ENCODE measurements at places on chromosomes 2 and 18.

DNA sequence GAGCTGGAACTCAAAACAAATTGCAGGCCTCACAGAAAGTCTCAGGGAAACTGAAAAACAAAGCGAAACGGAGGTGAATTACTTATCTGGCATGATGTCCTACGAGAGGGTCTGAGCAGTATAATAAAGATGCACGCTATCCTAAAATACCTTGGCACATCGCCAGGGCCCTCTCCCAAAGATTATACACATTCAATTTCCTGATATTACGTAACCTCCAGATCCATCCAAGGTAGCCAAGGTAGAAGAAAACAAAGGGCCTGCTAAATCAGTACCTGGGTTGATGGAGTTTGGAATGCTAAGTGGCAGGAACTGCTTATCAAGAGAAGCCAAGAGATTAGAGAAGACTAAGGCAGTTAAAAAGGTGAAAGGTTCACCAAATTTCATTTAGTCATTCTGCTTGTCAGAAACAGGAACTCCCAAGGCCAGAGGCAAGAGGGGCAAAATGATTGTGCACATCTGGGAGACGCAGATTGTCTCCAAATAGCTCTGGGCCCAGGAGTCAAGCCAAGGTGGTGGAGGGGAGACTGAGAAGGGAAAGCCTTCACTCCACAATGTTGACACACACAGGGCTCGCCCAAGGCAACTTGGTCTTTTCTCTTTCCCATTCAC, 236.8 kb upstream of the ATP5MC3 start:
- DNase-seq = no peak

DNA sequence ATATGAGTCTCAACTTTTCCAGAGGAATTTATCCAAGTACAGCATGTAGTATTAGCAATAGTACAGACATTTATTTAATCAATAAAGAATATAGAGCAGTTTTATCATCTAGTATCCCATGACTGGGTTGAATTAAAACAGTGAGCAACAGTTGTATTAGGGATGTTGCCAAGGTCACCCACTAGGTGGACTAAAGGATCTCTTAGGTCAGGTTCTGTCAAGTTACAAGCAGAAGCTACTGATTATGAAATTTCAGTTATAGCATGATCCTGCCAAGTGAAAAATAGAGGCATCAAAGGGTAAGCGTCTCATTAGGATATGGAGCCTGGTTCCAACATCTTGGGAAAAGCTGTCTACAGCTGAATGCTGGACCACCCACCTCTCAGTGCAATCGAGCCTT, 52.1 kb upstream of the LAPTM4A start:
- DNase-seq = no peak

DNA sequence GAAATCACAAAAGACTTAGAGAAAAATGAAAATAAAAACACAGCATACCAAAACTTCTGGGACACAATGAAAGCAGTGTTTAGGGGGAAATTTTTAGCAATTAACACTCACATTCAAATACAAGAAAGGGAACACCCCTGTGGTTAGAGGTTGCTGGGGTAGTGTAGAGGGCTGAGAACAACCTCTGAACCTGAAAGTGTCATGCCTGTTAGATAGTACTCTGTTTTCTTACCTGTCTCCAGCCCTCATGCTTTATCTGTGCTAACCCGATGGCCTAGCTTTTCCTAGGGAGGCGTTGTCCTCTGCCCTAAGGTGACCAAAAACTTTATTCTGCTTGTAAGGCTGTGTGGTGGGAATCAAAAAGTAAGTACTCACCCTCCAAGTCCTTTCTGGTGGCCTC, 122.6 kb upstream of the OTX1 start:
- DNase-seq = no peak

DNA sequence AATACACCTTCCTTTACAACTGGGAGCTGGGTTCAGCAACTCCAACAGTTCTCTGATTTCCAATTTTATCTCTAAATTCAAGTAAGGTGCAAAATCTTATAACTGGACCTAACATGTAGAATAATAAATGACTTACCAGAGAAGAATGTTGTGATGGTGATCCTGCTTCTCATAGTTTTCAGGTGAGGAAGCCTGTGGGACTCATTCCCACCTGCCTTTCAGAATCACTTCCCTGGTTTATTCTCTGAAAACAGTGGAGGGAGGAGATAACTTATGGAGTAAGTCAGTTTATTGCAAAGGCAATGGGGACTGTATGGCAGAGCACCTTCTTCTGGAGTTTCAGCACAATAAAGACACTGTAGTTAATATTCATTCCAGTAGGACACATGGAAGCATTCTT, 1188.2 kb upstream of the FAM98A start:
- DNase-seq = no peak

- DNase-seq = no peak
Measured at GRCh38 chr2:58620896-58621295, 379.8 kb upstream of the FANCL start.

GRCh38 chr2:20314562-20315501, 35.8 kb downstream of the PUM2 start:
- DNase-seq = no peak

- no peak for DNase-seq
Measured at GRCh38 chr18:51097021-51097822, 67.2 kb downstream of the SMAD4 start.

DNA sequence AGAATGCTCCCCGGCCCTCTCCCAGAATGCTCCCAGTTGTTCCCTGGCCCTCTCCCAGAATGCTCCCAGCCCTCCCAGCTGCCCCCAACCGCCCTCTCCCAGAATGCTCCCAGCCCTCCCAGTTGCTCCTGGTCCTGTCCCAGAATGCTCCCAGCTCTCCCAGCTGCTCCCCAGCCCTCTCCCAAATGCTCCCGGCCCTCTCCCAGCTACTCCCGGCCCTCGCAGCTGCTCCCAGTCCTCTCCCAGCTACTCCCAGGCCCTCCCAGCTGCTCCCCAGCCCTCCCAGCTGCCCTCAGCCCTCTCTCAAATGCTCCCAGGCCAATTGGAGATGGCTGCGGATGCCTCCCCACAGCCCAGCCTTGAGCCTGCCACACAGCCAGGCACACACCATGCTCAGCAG, 31.1 kb downstream of the BIN1 start:
- no peak for DNase-seq

- DNase-seq = no peak
Measured at GRCh38 chr2:30272761-30273573, 41.6 kb downstream of the LBH start.

DNA sequence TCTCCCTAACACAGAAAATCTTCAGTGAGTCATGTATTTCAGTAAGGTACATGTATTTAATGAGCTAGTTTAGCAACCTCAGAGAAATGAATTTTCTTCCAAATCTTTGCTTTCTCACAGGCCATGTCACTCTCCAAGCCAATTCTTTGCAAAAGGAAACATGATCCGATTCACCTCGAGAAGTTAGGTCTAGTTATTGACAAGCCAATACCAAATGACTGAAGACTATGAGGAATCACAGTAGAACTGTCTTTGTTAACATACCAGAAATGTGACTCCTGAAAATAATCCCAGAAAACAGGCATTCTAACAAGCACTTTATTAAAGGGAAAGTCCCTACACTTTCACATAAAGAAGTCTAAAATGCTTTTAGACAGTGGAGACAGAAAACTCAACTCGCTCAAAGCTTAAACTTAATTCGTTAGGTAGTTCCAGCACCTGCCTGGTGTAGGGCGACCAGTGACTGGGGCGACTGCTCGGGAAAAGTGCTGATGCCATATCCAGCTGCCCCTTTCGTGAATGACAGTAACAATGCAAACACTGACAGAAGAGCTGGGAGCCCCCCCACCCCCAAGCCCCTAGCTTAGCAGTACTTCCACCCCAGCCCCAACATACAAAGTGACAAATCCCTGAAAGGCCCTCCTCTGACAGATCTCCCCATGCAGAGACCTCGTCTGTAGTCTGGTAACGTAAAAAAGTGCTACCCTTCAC, 1.8 kb downstream of the MEMO1 start:
- no peak for DNase-seq

GRCh38 chr18:42053188-42053781, 98.3 kb downstream of the PIK3C3 start:
- peak; percentile 58 for DNase-seq

GRCh38 chr18:59801576-59801975, 98.2 kb upstream of the PMAIP1 start:
- no peak for DNase-seq

DNA sequence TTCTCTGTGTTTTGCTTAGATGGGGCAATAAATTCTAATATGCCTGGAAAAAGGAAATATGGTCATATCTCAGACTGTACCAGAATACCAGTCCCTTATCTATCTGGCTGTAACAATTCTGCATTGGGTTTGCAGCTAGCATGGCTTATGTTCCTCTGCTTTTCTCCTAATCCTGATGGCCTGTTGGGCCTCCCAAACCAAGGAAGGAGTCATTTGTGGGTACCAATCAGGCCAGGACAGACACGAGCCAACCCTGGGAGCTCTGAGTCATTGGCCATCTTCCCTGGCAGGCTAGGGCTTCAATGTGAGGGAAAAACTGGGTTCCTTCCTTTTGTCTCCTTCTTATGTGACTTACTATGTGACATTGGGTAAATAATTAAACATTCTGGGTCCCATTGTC, 12.0 kb downstream of the SMARCAL1 start:
- no peak for DNase-seq

- DNase-seq = no peak
Measured at GRCh38 chr18:6537475-6537874, 122.8 kb upstream of the L3MBTL4 start.

DNA sequence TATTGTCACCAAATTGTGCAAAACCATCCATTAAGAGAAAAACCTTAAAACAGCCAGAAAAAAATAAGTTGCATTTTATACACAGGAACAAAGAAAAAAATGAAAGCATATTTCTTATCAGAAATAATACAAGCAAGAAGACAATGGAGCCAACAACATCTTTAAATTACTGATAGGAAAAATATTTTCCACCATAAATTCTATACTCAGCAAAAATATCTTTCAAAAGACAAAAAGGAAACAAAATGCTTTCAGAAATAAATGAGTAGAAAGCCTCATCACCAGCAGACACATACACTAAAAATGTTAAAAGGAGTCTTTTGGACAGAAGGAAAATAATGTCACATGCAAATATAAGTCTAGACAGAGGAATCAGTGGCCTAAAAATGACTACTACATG, 106.4 kb upstream of the TRIB2 start:
- no peak for DNase-seq

- DNase-seq = no peak
Measured at GRCh38 chr2:15725101-15725781, 133.6 kb downstream of the DDX1 start.

- DNase-seq = no peak
Measured at GRCh38 chr2:120428748-120429147, 82.8 kb downstream of the INHBB start.

GRCh38 chr18:60978338-60978737, 354.9 kb upstream of the CDH20 start:
- no peak for DNase-seq

DNA sequence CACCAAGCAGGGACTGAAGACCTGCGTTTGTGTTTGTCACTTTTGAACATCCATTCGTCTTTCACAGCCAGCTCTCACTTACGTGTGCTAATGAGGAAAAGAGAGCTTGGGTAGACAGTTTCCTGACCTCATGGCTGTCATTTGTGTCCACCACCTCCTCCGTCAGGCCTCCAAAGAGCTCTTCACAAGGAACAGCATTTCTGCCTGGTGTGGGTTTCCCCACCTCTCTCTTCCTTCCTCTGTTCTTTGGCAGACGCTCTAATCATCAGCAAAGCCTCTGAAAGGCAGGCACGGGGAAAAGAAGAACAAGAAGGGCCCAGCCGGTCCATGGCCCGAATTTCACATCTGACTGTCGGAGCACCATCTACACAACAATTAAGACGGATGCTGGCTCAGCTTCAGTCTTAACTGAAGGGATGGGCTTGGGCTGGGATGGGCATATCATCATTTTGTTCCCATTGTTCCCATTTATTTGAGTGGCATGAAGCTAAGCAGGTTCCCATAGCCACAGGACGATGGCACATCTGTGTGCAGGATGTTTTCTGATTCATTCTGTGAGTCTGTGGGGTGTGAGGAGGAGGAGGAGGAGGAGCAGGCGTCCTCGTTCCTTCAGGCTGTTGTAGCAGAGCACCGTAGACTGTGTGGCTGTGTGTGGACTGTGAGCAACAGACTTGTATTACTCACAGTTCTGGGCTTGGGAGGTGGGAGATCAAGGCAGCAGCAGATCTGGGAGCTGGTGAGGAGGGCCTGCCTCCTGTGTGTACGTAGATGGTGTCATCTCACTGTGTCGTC, 66.4 kb downstream of the TSHZ1 start:
- DNase-seq = no peak

DNA sequence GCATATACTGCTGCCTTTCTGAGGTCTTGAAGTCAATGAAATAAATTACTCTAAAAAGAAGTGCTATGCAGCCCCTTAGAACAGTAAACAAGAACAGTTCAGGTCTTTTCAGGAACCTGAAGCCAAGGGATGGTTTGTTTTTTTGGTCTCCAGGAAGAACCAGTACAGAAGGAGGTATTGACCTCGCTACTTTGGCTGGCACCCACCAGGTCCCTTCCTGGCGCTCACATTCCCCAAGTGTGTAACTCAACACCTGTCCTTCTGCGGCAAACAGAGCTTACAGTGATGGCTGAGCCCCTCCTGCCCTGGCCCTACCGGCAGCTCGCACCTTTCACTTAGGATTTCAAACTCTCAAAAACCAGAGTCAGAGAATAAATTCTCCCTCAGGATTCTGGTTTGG, 51.9 kb downstream of the SETBP1 start:
- DNase-seq = no peak

DNA sequence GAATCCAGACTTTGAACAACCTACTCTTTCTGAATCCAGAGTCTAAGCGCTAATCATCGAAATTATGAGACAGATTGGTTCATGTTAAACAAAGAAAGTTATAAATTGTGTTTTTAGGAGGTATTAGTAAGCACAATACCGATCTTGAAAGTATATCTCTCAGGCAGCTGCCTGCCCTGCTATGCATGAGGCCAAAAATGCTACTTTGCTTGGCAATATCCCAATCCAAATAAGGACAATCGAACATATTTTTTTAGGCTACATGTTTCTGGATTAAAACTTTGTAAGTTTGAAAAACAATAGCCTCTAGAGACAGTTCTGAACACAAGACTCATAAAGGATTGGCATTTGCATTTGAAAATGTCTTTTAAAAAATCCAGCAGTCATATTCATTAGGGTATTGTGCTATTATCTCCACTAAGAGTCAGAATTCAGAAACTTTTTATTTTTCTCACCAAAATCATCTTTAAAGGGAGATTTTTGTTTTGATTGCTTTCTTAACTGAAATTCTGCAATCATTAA, 167.1 kb downstream of the PDE1A start:
- no peak for DNase-seq

DNA sequence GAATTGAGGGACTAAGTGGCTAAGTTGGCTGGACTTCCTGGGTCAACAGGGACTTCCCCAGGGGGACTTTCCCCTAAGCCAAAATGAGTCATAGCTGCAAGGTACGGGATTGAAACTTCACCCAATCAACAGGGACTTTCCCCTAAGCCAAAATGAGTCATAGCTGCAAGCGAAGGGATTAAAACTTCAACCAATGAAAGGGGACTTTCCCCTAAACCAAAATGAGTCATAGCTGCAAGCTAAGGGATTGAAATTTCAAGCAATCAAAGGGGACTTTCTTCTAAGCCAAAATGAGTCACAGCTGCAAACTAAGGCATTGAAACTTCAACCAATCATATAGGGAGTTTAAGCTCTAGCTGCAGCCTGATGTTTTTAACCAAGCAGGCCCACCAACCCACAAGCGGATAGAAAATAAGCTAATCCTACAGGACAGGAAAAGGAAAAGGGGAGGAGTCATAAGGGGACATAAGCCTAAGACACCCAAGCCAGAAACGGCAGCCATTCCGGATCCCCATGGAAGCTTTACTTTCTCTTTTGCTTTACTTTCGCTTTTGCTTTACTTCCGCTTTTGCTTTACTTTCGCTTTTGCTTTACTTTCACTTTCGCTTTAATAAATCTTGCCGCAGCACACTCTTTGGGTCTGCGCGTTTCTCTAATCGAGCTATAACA, 1375.4 kb upstream of the CELF4 start:
- no peak for DNase-seq
